ENCODE measurements at places on chromosomes 16 and 17. TPM values are rescaled to one million over a fixed set of nuclear protein-coding genes. Genes with fewer than 3 reads are reported as not detected.

KRTAP1-1 gene
- not detected for total RNA-seq

VKORC1 gene
- 39.4 TPM for total RNA-seq

FAM20A gene
- 5.0 TPM for total RNA-seq

ACOX1 gene
- total RNA-seq, result 81.4 TPM

SMTNL2 gene
- total RNA-seq, result 5.6 TPM

CCR7 gene
- total RNA-seq, result not detected

ZNF624 gene
- 22.5 TPM for total RNA-seq

KRT23 gene
- total RNA-seq, result not detected

KRTAP4-7 gene
- total RNA-seq, result not detected

IGF2BP1 gene
- total RNA-seq, result 2.8 TPM

KRTAP9-4 gene
- total RNA-seq, result not detected

ELAC2 gene
- total RNA-seq, result 51.6 TPM

BRICD5 gene
- 8.5 TPM for total RNA-seq

MSI2 gene
- 81.7 TPM for total RNA-seq

OR2C1 gene
- total RNA-seq, result 0.94 TPM

CENPT gene
- total RNA-seq, result 49.1 TPM

MEIOB gene
- total RNA-seq, result not detected

PPL gene
- total RNA-seq, result 0.94 TPM

ZFP3 gene
- total RNA-seq, result 13.5 TPM

KCNG4 gene
- not detected for total RNA-seq
